Upper lobe of left lung (tissue), 6 donors: ENCODE measurements at places on chromosomes 6 and 20.
A peak's percentile ranks its signal among the peaks of the same experiment; 100 is the strongest.

- no peak for DNase-seq
Measured at GRCh38 chr20:9912858-9913434, 74.1 kb upstream of the PAK5 start.

DNA sequence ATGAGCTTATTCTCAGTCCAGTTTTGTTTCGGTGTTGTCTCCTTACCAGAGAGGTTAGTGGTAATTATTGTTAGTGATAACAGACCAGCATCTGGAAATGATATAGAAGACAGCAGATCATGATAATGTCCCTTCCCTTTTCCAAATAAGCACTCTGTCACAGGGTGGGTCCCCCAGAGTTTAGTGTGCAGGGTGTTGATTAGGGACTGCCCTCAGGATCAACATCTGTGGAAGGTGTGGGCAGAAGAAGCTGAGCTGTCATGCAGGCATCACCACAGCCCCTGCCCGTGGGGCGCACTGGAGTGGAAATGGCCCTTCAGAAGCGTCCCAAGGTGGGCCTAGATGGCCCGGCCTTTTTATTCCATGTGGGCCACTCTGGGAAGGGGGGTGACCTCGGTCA is 67.6 kb upstream of the DTNBP1 start:
- no peak for DNase-seq

DNA sequence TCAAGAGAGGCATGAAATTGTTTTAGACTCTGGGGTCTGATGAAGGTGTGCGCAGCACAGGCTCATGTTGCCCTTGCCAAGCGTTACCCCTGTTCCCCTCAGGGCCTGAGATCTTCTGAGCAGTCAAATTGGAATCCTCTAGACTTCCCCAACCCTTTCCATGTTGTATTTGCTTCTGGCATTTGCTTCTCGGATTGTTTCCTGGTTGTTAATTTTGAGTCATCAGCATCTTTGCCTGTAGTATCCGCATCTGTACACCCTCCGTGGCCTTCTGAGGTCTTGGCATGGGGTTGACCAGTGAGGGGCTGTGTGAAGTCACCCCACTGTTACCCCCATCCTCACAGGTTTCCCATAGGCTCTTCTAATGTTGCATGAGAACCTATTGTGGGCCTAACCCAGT is 40.9 kb downstream of the SLC24A3 start:
- no peak for DNase-seq

- peak; percentile 88 for DNase-seq
Measured at GRCh38 chr20:36085686-36086267, 68.8 kb upstream of the EPB41L1 start.

DNA sequence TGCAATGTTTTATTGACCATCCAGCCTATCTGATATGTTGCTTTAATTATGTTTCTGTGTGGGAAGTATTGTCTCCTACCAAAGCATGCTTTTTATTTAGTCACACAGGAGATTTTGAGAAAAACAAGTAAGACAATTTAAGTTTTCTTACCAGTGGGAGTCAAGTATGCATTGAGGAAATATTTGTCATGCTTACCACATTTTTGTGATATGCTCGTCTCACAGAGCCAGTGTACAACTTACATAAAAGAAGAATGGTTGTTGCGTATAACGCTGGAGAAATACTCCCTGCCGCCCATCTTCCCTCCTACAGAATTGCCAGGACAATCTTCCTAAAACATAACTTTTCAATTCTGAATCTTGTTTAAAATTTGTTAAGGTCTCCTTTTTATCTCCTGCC is 37.1 kb upstream of the FILIP1 start:
- DNase-seq, result no peak

DNA sequence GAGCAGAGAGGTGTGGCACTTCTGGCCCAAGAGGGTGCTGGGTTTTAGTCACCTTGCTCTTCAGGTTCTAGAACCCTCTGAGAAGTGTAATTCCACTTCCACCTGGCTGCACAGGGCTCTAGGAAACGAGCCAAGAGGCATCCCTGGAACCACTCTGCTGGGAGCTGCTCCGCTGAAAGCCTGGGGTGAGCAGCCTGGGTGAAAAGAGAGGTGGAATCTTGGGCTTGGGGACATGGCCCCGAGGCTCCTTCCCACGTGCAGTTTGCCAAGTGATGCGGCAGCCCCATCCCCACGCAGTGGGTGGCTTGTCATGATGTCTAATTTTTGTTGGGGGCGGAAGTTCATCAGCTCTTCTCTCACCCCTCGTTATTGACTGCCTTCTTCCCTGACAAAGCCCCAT is 32.8 kb downstream of the PPP1R16B start:
- no peak for DNase-seq

DNA sequence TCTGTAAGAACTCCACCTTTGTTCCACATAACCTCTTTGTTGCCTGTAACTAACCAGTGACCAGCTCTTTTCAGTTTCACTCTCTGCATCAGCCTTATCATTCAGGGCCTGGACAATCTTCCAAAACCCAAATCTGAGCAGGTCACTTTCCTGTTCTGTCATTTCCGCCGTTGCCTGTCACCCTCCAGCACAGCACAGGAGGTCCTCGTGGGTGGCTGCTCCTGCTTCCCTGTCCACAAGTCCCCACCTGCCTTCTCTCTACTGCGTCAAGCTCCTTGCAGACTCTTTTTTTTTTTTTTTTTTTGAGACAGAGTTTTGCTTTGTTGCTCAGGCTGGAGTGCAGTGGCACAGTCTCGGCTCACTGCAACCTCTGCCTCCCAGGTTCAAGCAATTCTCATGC is 73.9 kb downstream of the MTHFD1L start:
- DNase-seq, result no peak

- peak; percentile 51 for DNase-seq
Measured at GRCh38 chr6:140979642-140980091, 1153.1 kb upstream of the GJE1 start.

- no peak for DNase-seq
Measured at GRCh38 chr6:45480752-45481415, 103.2 kb upstream of the SUPT3H start.

- DNase-seq, result no peak
Measured at GRCh38 chr6:38552121-38552520, 87.6 kb downstream of the BTBD9 start.

- DNase-seq, result no peak
Measured at GRCh38 chr20:34185766-34186620, 55.2 kb upstream of the ASIP start.

- no peak for DNase-seq
Measured at GRCh38 chr6:105651969-105652368, 249.1 kb upstream of the PREP start.

DNA sequence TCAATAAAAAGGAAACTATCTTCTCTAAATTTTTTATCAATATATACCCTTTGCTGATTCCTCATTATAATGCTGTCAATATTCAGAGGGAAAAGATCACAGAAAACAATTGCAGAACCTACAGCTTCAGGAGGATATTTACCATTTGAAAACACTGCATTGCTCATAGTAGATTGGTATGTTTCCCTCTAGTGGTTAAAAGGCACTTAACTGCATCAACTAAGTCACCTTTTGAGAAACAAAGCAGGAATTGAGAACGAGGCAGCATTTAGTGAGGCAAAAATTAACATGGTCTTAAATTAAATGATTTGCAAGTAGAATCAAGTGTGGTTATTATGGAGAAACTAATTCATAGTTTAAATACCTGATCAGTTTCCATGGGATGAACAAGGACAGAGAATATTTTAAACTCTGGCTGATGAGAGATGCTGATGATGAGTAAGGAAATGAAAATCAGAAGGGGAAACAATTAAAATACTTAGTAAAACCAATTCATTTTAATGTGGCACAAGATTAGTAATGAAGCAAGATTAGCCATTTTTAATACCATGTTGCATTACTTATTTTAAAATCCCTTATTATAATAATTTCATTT is 642.1 kb downstream of the EPHA7 start:
- DNase-seq, result no peak

DNA sequence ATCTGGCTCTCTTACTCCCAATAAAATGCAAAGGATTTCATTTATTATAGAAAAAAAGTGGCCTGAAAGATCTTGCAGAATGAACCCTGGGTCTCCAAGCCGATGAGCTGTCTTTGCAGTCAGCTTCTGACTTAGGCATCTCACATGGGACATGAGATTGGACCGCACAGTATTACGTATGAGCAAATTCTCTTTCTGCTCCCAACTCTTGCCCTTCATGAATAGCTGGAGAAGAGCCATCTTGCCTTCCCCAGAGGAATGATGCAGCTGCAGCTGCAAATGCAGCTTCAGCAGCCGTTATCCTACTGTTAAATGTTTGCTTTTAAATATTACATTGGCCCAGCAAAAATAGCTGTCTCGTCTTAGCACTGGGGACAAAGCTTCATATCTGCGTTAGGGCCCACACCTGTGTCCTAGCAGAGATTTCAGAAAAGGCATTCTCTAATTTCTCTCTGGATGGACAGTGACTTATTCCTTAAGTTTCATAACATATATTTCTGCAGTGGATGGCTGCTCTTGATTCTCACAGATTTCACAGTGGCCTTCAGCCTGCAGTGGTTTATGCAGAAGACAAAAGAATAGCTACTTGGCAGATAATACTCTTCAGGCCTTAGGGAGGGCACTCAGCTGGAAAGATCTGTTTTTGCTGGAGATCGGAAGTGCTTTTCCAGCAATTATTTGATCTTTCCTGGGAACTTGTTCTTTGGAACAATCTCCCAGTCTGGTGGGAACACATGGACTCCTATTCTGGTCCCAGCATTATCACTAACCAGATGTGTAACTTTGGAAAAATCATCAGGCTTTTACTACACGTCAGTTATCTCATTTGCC is 129.2 kb downstream of the FYN start:
- DNase-seq, result no peak

GRCh38 chr6:123829302-123829953 is 25.8 kb downstream of the NKAIN2 start:
- DNase-seq, result no peak

- no peak for DNase-seq
Measured at GRCh38 chr6:136932599-136932998, 10.5 kb downstream of the SLC35D3 start.

DNA sequence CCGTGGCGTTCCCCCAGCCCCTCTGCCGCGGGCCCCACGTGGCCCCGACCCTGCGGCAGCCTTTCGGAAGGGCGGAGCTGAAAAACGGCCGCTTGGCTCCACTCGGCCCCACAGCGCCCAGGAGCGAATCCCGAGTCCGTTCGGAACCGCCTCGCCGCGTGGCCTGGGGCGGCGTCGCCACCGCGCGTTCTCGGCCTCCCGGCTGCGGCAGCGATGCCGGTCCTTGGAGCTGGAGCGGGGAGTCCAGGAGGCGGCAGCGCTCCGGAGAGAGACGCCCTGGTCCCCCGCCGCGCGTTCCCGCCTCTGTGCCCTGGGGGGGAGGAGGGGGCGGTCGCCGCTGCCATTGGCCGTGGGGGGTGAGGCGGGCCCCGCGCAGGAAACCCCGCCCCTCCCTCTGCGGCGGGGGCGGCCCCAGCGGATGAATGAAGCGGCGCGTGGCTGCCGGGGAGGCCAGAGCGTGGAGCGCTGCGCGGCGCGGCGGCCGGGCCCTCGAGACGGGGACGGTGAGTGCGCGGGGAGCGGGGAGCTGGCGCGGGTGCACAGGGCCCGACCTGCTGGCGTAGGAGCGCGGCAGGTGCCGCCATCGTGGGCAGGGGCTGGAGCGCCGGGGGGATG is at the start of gene SLCO4A1:
Gene SLCO4A1 (plus strand): TSS at position 453 of the 615 bp plus-strand sequence. CDS start 13,952 bp downstream, outside the sequence.
- peak; percentile 82 for DNase-seq

DNA sequence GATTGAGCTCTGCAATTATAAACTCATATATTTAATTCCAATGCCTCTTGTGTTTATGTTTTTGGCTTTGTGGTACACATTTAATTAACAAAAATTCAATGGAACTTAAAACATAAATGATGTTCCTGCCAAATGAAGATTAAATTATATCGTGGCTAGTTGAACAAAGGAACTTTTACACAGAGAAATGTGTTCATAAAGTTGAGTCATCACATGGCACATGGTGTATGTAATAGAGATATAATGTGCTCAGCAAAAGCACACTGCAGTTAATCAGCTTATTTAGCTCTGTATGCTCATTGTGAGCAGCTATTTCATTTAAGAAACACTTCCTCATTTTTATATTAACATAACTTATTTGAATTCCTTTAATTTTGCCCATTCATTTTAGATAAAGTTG is 1295.6 kb upstream of the CITED2 start:
- DNase-seq, result no peak

DNA sequence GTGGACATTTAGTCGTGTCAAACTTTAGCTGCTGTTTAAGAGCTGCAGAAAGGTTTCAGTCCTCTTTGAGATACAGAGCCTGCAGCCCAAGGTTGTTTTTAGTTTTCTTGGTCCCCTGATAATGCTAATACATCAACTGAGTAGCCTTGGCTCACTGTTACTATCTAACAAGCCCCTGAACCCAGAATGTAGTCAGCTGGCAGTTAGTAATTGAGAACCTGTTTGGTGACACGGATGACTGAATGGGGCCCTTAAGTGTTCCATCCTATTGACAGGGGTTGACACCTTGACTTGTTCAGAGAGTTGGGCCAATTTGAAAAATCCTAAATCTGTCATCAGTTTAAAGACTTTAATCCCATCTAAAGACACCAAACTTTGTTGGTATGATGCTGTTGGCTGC is 2.8 kb downstream of the RTN4IP1 start:
- no peak for DNase-seq

GRCh38 chr20:44422083-44422482 is 53.6 kb upstream of the TTPAL start:
- no peak for DNase-seq

GRCh38 chr20:58695084-58695722 is 2.6 kb downstream of the NPEPL1 start:
- no peak for DNase-seq

GRCh38 chr6:108561742-108562502 is 1.2 kb downstream of the FOXO3 start:
- DNase-seq, result peak; percentile 49

DNA sequence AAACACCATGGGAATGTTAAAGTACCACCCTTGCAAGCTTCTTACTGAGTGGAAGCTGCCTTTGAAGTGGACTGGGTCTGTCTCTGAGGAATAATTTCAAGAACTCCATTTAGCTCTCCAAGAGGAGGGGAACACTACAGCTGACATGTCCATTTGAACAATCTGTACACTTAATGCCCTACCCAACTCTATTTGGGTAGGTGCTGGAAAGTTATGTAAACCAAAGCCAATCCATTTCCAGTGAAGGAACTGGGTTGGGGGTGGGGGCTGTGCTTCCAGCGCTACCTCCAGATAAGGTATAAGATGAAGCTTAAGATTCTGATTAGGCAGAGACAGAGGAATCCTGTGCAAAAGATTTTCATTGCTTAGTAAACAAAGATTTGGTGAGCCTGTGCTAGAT is 122.0 kb downstream of the TCP11 start:
- peak; percentile 43 for DNase-seq

DNA sequence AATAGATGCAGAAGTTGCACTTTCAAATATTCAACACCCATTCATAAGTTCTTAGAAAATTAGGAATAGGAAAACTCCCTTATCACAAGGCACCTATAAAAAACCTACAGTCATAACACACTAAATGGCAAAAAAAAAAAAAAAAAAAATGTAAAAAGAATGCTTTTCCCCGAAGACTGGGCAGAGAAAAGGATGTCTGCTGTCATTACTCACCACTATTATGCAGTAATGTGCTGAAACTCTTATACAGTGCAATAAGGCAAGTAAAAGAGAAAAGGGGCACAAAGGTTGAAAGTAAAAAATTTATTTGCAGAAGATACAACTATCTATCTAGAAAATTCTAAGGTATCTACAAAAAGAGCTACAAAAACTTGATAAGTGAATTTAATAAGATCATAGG is 607.8 kb upstream of the ARID1B start:
- DNase-seq, result no peak
